NCI-H1436 treated with DMSO at 0.1 percent for 48 hours (cell line): ENCODE measurements at places on chromosomes 1 and 21.

- DNase-seq, result no peak
These were observed 104.8 kb upstream of the ATP1A1 start for GRCh38 chr1:116268211-116268610.

DNA sequence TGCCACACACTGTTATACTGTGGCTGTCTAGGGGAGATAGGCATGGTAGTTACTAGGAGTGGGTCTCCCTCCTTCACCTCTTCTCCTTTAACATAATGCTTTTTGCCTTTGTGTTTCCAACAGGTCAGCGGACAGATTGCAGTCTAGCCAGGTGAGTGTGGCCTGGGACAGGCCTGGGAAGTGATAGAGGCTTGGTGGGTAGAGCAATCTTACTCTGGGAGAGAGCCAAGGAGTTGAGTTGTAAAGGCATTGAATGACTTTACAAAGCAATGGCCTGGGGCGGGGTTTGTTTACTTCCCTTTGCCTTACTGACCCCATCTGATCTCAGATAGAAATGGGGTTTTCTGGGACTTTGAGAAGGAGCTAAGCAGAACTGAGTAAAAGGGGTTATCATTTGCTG, 51.0 kb upstream of the IKBKE start:
- no peak for DNase-seq

DNA sequence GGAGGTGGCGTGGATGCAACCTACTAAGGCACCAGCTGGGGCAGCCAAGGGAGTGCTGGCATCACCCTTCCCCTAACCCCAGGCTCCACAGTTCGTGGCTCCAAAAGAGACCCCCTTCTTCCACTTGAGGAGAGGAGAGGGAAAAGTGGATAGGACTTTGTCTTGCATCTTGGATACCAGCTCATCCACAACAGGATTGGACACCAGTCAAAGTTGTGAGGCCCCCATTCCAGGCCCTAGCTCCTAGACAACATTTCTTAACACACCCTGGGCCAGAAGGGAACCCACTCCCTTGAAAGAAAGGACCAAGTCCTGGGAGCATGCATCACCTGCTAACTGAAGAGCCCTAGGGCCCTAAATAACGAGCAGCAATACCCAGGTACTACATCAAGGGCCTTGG, 372.6 kb upstream of the PLXNA2 start:
- DNase-seq, result no peak

DNA sequence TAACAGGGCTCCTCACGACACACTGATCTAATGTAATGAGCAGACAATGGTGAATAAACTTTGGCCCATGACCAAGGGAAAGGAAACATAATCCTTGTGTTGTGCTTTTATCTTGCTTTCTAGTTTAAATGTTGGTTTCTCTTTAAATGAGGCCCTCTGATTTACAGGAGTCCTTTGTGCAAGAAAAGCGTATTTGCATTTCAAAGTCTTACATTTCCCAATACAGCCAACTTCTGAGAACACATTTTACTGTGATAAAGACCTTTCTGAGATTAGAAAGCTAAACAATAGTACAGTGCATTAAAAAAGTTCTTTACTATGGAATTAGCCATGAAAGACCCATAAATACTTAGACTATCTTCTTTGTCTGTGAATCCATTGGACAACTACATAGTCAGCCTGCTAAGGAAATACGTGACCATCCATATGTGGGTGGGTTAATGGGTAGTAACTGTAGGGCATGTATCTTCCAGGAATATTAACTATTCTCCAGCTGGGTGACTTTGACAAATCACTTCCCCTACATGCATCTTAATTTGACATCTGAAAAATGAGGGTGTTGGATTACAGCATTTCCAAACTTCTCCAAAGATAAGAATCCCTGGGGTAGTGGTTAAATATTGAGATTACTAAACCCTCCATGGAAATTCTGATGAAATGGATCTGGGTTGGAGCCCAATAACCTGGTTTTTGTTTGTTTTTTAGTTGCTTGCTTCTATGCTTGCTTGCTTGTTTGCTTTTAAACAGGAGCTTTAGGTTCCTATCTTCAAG, 50.3 kb upstream of the USP1 start:
- DNase-seq, result no peak

DNA sequence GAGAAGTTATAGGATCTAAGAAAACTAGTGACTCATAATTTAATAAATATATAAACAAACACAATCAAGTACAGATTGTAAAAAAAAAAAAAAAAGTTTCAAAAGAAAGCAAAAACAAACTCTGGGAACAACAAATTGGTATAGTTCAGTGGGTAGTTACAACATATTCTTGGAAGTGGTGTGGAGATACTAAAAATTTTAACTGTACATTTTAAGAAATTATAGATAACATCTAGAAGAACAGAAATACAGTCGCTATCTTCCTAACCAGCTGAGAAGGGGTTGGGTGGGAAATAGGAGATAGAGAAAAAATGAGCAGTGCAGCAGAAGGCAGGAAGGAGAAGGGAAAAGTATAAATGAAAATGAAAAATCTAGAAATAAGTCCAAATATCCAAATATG, 70.5 kb downstream of the LRRC8C start:
- no peak for DNase-seq

GRCh38 chr1:108072212-108072611, 107.2 kb upstream of the VAV3 start:
- no peak for DNase-seq

GRCh38 chr1:207579436-207579799, 65.5 kb upstream of the CR1L start:
- DNase-seq, result peak; percentile 3

DNA sequence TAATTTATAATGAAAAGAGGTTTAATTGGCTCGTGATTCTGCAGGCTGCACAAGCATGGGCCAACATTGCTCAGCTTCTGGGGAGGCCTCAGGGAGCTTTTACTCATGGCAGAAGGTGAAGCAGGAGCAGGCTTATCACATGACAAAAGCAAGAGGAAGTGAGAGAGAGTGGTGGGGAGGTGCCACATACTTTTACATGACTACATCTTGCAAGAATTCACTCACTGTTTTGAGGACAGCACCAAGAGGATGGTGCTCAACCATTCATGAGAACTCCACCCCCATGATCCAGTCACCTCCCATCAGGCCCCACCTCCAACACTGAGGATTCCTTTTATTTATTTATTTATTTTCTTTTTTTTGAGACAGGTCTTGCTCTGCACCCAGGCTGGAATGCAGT, 5.5 kb upstream of the PLEKHM2 start:
- DNase-seq, result no peak

- DNase-seq, result no peak
These were observed 106.4 kb upstream of the MAGI3 start for GRCh38 chr1:113283914-113284313.

GRCh38 chr1:55071477-55071876, 32.1 kb downstream of the PCSK9 start:
- no peak for DNase-seq

DNA sequence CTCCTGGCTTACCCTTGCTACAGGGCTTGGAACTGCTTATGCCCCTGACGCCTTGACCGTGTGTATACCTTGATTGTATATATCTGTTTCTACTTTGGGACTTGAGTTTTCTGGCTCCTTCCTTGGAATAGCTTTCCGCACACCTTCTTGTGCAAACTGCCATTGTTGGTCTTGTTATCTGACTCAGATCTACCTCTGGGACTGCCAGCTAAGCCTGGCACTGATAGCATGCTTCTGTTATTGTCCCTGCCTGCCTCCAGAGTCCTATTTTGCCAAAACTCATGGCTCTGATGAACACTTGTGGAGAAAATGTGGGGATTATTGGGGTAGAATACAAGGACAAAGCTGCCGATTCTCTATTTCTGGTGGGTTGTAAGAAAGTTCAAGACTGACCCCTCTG, 15.4 kb downstream of the FMOD start:
- no peak for DNase-seq

- DNase-seq, result no peak
These were observed 272.7 kb downstream of the NTNG1 start for GRCh38 chr1:107413546-107413945.

DNA sequence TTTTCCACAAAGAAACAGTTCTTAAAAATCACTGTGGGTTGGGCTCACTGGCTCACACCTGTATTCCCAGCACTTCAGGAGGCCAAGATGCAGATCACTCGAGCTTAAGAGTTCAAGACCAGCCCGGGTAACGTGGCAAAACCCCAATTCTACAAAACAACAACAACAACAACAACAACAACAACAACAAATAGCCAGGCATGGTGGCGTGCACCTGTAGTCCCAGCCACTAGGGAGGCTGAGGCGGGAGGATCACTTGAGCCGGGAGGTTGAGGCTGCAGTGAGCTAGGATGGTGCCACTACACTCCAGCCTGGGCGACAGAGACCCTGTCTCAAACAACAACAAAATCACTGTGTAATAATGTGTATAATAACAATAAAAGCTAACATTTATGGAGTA, 40.8 kb downstream of the CDCP2 start:
- no peak for DNase-seq

DNA sequence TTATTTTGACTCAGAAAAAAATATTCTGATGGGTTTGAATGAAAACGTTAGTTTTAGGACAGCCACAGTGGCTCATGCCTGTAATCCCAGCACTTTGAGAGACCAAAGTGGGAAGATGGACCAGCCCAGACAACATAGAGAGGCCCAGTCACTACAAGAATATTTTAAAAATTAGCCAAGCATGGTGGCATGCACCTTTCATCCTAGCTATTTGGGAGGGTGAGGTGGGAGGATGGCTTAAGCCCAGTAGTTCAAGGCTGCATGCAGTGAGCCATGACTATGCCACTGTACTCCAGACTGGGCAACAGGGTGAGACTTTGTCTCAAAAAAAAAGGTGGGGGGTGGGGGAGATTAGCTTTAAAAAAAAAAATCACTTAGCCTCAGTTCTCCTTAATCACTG, 127.5 kb downstream of the LBR start:
- no peak for DNase-seq

GRCh38 chr1:208045463-208046260, 134.7 kb upstream of the CD34 start:
- no peak for DNase-seq

GRCh38 chr1:36080801-36081200, 3.1 kb upstream of the TEKT2 start:
- no peak for DNase-seq

DNA sequence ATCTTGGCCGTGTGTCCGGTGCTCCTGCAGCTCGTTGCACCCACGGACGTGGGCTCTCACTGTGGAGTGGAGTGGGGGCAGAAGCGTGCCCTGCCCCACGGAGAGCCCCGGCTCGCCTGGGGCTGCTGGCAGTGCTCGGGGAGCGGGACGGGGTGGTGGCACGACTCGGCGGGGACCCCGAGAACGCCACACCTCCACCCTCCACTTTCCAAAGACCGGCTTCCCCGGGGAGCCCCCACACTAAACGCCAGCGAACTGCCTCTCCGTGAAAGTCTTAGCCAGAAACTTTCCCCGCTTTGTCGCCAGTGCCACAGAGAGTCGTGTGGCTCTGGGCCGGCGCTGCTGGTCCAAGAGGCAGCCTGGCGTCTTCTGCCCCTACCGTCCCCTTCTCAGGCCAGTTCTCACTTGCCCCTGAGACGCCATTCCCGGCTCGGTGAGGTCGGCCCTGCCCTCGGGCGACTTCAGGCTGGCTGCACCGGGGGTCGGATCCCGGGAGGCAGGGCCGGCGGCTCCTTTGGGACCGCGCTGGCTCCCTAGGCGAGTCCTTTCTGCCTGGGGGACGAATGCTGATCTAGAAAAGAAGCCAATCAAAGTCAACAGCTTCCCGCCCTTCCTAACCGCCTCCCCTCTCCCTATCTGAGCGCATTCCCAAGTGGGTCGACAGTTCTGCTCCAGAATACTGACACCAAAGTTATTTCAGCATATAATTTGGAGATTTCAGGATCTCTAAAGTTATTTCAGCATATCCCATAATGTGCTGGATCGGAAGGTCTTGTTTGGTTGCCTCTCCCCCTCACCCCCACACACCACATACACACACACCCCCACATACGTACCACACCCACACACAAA, 2.6 kb upstream of the SAMD13 start:
- no peak for DNase-seq

DNA sequence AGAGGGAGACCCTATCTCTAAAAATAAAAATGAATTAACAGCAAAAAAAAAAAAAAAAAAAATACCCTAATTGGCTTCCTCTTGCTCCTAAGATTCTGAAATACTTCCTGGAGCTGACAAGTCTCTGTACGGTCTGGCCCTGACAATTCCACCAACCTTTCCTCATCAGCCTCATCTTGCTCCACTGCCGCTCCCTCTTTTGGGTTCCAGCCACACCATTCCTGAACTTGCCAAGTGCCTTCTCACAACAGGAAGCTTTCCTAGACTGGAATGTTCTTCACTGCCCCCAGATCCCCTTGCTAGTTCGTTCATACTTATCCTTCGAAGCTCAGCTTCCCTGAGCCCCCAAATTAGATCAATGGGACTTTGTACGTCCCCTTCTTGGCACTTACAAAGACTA, 37.0 kb downstream of the AKNAD1 start:
- no peak for DNase-seq

DNA sequence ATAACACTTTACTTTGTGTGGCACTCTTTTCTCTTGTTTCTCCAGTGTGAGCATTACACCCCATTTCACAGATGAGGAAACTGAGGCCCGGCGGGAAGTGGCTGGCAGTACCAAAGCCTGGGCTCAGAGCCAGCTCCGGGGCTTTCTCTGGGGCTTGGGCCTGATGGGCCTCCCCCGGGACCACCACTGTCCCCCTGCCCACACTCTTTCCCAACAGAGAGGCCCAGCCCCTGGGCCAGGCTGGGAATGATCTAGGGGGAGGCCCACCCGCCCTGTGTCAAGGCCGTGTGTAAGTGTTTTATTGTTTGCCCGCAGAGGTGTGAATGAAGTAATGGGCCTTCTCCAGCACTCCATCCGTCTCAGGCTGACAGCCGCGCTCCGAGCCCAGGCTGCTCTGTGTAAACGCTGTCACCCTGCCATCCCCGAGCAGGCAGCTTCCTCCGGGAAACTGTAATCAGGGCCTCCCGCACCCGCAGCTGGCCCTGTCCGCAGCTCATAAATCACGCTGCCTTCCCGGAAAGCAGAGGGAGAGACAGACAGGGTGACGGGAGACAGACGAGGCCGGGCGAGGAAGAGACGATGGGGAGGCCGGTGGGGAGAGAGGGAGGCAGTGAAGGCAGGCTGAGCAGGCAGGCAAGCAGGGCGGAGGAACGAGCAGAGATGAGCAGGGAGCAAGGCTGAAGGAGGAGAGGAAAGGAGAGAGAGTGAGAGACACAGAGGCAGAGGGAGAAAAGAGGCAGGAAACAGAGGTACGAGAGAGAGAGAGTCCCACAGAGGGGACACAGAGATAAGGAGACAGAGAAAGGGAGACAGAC, 109.7 kb upstream of the ZBTB40 start:
- DNase-seq, result no peak

- no peak for DNase-seq
These were observed 5.1 kb downstream of the LMNA start for GRCh38 chr1:156119503-156120209.
